AG09319 (cell line): ENCODE measurements at places on chromosomes 2 and 18.

DNA sequence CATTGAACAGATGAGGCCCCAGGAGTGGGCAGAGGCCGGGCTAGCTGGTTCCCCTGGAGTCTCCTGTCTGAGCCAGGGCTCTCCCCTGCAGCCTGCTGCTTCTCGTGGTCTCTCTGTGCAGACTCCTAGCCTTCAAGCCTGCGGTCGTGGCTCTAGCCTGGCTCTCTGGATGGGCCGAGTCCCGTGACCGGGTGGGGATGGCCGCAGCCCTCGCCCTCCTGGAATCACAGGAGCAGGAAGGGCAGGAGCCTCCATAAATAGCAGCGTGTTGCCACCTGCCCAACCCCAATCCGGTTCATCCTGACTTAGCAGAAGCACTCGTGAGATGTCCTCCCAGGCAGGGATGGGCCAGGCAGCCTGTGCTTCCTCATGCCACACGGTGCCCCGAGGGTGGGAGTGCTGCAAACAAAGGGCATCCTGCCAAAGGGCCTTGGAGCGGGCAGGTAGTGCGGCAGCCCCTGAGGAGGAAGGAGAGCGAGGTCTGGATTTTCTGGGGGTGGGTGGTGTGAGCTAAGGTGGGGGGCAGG lies 43.9 kb downstream of the FOSL2 start:
- no peak for DNase-seq

GRCh38 chr18:55494899-55495298 lies 93.1 kb downstream of the TCF4 start:
- no peak for DNase-seq

DNA sequence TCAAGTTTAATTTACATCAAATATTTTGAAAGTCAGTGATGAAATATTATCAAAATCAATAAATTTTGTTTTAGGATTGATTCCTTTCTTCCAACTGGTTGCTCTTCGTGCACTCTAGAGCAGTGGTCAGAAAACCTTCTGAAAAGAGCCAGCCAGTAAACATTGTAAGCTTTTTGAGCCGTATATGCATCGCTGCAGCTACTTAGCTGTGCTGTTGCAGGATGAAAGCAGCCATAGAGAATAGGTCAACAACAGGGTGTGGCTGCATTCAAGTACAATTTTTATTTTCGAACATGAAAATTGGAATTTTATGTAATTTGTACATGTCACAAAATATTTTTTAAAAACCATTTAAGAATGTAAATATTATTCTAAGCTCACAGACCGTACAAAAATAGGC lies 94.9 kb downstream of the MGAT5 start:
- DNase-seq: no peak

- no peak for DNase-seq
Measured at GRCh38 chr2:42916324-42916723, 123.9 kb upstream of the HAAO start.

GRCh38 chr18:31876707-31877106 lies 66.2 kb downstream of the TRAPPC8 start:
- no peak for DNase-seq

GRCh38 chr2:36478332-36478738 lies 119.6 kb downstream of the FEZ2 start:
- DNase-seq: no peak

- no peak for DNase-seq
Measured at GRCh38 chr18:69956057-69956456, 8.4 kb upstream of the CD226 start.

DNA sequence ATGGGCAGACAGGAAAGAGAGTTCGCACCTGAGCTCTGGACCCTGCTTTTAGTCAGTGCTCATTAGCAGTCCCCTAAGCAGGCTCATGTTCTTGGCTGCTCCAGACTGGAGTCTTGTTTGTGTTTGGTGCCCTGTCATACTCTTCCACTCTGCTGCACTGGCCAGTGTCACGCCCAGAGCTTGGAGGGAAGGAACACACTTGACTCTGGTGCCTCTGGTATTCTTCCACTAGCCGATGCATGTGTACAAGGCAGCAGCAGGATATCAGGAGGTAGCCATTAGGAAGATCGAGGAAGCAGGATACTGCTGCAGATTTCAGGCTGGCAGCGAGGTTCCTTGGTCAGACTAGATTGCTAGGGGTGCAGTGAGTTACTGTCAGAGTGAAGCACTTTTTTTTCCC lies 81.4 kb upstream of the B3GNT2 start:
- DNase-seq: no peak

DNA sequence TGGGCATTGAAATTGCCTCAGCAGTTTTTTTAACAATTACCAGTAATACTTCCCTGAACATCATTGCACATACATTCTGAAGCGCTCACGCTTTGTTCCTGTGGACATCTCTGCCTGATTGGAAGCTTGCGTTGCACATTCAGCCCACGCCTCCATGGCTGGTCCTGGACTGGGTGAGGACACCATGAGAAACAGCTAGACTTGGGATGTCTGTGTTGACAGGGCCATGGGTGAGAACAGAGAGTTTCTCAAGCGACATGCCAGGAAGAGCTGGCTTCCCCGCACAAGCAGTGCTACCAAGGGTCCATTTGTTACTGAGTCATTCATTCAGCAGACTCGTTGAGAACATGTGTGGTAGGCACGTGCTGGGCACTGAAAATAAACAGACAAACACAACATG lies 166.3 kb downstream of the GBX2 start:
- no peak for DNase-seq

DNA sequence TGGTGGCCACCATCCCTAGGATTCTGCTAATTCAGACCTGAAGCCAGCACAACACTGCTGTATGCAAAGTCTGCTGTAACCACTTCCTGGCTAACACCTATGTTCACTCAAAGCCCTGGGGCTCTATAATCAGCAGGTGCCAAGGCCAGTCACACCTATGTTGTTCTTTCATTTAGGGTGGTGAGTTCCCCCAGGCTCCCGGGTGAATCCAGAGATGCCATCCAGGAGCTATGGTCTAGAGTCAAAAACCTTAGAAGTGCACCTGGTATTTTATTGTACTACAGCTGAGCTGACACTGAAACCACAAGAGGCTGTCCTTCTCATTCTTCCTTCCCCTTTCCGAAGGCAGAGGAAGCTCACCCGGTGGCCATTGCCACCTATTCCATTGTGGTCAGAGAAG lies 46.2 kb upstream of the CCDC141 start:
- no peak for DNase-seq

- peak; percentile 83 for DNase-seq
Measured at GRCh38 chr2:171553858-171554257, 31.6 kb downstream of the CYBRD1 start.

GRCh38 chr2:143674051-143674450 lies 544.8 kb downstream of the ARHGAP15 start:
- DNase-seq: no peak

GRCh38 chr2:49236316-49236715 lies 82.0 kb upstream of the FSHR start:
- no peak for DNase-seq

GRCh38 chr2:39252888-39253518 lies 9.2 kb upstream of the CDKL4 start:
- DNase-seq: no peak

DNA sequence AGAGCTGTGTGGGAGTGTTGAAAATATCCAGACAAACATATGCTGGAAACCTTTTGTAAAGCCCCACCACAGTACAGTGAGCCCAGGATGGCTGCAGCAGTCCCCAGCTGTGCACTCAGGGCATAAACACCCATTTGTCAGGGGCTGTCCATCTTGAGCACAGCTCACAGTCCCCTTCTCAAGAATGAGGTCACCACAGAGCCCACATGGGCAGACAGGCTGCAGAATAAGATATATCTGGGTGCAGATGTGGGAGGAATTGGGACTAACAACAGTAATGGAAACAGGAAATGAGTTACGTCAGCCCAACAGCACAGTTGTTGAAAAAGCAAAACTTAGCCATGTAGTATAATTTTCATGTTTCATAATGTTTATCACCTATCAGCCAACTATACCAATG lies 219.6 kb downstream of the ETAA1 start:
- no peak for DNase-seq

- no peak for DNase-seq
Measured at GRCh38 chr18:40423291-40423690, 1531.7 kb upstream of the PIK3C3 start.

DNA sequence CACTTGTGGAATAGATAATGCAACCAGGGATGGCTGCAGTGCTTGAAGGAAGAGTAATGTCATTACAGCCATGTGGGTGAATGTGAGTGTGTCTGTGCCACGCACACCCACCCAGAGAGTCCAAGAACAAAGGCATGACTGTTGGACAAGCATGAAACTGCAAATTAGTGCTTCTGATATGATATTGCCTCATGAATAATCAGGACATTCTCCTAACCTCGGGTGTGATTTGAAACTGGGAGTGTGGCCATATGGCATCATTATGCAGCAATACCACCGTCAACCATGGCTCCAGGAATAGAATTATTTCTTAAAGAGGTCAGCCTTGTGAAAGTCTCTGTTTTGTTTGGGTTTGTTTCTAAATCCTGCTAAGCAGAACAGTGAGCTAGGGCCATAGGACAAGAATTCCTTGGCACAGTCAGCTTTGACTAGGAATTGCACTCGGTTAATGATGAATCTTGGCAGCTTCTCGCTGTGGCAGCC lies 678.0 kb upstream of the RAB6C start:
- DNase-seq: no peak

DNA sequence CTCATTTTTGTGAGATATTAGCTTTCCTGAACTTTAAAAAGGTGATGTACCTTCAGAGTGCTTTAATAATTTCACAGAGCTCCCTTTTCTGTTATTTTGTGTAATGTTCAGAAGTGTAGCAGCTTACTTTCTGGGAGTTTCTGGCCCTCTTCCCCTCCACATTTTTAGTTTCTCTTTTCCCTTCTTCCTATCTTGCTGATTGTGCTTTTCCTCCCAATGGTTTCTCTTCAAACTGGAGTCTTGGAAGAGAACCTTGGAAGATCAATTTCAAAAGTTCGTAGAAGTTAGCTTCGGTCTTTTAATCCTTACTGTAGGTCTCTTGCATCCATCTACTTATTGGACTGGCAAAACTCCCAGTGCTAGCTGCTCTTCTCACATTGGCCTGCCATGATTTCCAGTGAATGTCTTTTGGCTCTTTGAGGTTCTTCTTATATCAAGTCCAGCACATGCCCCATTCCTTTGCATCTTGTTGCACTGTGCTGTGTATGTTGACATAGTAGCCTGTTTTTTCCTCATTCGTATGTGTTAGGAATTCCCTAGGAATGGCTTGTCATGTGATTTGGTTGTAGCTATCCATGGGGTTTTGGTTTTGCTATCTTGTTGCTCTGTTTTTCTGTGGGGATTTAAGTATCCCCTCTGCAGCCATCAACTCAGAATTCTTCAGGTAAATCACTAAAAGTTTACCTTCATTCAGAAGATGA lies 7.8 kb downstream of the CCNT2 start:
- no peak for DNase-seq

- no peak for DNase-seq
Measured at GRCh38 chr18:67476585-67476984, 39.9 kb downstream of the DSEL start.

DNA sequence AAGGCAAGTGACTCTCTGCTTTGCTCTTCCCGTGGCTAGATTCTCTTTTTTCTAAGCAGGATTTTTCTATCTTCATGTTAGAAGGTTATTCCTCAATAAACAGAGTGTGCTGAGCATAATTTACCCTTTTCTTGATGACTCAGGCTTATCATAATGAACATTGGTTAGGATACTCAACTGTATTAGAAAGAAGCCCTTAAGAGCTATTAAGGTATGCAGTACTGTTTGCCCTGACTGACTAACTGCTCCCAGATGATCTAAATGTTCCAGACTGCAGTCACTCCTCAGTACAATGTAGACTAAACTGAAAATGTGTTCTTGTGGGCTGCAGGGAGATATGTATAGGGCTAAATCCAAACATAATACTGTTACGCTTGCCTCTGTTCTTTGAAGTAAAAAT lies 687.8 kb downstream of the NUP35 start:
- no peak for DNase-seq

GRCh38 chr2:238597638-238598528 lies 171.2 kb downstream of the ASB1 start:
- DNase-seq: no peak

DNA sequence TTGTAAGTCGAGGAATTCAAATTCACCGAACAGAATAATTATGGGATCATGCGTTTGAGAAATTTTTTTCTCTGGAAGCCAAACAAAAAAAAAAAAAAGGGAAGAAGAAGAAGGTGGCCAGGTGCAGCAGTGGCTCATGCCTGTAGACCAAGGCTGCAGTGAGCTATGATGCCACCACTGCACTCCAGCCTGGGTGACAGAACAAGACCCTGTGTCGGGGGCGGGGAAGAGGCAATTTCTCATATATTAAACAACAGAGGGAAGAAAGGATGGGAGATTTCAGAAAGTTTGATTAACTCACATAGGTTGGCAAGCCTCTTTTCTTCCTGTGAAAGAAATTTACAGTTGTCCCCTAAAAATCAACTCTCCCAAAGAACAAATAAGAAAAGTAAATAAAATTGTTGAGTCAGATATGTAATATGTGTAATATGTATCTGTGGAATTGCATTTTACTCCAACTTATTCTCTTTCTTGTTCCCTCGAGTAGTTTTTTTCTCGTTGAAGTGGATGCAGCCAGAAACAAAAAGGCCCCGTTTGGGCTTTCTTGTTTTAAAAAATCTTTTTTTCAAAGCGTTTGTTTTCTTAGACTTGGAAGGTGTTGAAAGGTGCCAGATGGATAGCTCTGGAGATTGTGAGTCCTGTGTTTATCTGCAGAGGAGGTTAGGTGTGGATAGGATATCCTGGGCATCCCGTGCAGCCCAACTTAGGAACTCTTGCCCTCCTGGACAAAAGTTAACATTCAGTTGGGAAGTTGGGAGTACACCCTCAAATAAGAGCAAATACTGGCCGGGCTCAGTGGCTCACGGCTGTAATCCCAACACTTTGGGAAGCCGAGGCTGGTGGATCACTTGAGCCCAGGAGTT lies 25.4 kb upstream of the FMNL2 start:
- DNase-seq: no peak

DNA sequence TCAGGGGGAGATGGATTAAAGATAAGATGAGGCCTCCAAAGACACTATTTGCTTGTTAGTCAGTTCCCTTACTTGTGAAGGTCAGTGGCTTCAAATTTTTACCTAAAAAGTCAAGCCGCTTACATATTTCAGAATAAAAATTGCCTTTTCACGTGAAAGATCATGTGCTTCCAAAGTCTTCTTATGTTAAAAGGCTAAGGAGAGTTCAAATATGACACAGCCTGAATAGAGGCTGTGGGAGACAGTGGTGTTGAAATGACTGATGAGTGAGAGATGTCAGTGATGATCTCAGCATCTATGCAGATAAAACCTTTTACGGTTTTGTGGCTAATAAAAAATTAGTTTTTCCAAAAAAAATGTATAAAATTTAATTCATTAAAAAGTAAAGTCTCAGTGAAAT lies 40.5 kb downstream of the UPP2 start:
- no peak for DNase-seq

GRCh38 chr2:195815083-195815482 lies 158.1 kb downstream of the SLC39A10 start:
- DNase-seq: no peak

- no peak for DNase-seq
Measured at GRCh38 chr2:177053716-177054115, 158.9 kb upstream of the HNRNPA3 start.

- DNase-seq: no peak
Measured at GRCh38 chr2:128172191-128172590, 81.2 kb downstream of the UGGT1 start.
